Right ventricle myocardium inferior (tissue), 1 donor: ENCODE measurements at places on chromosomes 2 and 18. TPM values are rescaled to one million over a fixed set of nuclear protein-coding genes. Genes with fewer than 3 reads are reported as not detected.

The PKDCC gene
- total RNA-seq: 114 TPM

The PIEZO2 gene
- total RNA-seq: 0.11 TPM

The CFAP221 gene
- 0.51 TPM for total RNA-seq

The DRC1 gene
- total RNA-seq: 0.30 TPM

The ARMC9 gene
- total RNA-seq: 1.7 TPM

The IFIH1 gene
- total RNA-seq: 6.0 TPM

The STARD6 gene
- total RNA-seq: not detected
